ENCODE measurements at places on chromosomes 1 and 21.
A peak's percentile ranks its signal among the peaks of the same experiment; 100 is the strongest.

- H3K36me3 ChIP-seq = no peaks in the 10 kb centered on the region
- DNase-seq = no peak
- H3K4me1 ChIP-seq = no peaks in the 10 kb centered on the region
- H3K4me3 ChIP-seq = no peak overlapping the region
Measured at GRCh38 chr1:65344171-65344814, 35.0 kb downstream of the DNAJC6 start.

GRCh38 chr1:152497273-152497672 lies 13.3 kb upstream of the LCE5A start:
- H3K27ac ChIP-seq = no peak overlapping the region
- no peaks in the 10 kb centered on the region for H3K4me1 ChIP-seq
- no peaks in the 10 kb centered on the region for H3K36me3 ChIP-seq
- no peaks in the 10 kb centered on the region for H3K27me3 ChIP-seq

DNA sequence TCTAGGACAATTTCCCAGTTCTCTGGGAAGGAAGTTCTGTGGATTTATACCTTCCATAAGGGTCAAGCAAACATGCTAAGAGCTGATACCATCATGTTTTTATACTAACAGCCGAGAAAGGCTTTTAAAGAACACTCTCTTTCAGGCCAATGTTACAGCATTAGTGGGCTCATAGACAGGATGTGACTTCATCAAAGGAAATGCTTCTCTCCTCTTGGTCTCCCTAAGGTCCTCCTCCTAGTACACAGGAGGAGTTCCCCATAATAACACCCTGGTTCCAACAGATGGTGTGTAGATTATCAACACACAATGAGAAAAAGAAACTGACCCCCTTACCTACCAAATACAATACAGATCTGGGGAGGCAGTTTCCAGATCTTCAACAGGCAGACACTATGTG lies 26.7 kb upstream of the GLIS1 start:
- no peaks in the 10 kb centered on the region for H3K27me3 ChIP-seq
- no peaks in the 10 kb centered on the region for H3K4me1 ChIP-seq
- no peaks in the 10 kb centered on the region for H3K36me3 ChIP-seq
- no peak overlapping the region for H3K27ac ChIP-seq

DNA sequence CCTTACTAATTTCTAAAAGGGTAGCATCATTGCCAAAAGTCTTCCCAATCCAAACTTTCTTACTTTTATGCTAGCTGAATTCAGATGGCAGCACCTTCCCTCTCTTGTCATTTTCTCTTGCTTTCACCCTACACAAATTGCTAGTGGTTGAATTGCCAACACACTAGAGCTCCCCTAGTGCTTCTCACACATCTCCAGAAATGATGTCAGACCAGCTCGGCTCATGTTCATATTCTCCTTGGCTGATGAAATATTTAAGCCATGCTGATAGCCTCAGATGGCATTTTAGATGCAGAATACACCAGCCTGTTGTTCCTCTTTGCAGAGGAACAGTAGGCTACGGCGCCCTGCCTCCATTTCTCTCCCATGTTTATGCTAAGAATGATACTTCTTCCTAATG lies 256.9 kb downstream of the PTBP2 start:
- H3K4me1 ChIP-seq = no peaks in the 10 kb centered on the region
- H3K36me3 ChIP-seq = no peaks in the 10 kb centered on the region
- DNase-seq = no peak
- no peak overlapping the region for H3K27ac ChIP-seq
- H3K4me3 ChIP-seq = no peak overlapping the region

GRCh38 chr1:75797273-75797588 lies 549 bp downstream of the MSH4 start:
- H3K27ac ChIP-seq = no peak overlapping the region
- H3K27me3 ChIP-seq = no peaks in the 10 kb centered on the region

DNA sequence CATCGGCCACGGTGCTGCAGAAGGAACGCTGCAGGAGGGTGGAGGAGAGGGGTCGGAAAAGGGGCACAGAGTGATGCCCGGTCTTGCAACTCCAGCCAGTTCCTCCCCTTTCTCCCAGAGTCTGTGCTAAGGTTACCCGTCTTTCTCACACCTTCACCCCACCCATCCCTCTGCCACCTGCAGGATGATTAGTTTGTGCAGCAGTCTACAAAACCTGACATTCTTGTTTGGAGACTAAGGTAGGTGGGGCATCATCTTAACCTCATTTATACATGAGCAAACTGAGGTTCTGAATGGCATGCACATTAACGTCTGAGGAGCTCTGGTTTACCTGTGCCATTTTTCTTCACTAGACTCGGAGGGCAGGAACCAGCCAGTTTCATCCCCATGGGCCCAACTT lies 232.3 kb downstream of the GRIK3 start:
- no peaks in the 10 kb centered on the region for H3K36me3 ChIP-seq
- no peak overlapping the region for H3K4me3 ChIP-seq
- H3K27ac ChIP-seq = no peak overlapping the region

GRCh38 chr1:156577550-156577949 lies 2.0 kb upstream of the TTC24 start:
- H3K36me3 ChIP-seq = no peaks in the 10 kb centered on the region
- H3K4me1 ChIP-seq = no peaks in the 10 kb centered on the region
- DNase-seq = no peak
- no peak overlapping the region for H3K4me3 ChIP-seq
- H3K27ac ChIP-seq = peak overlapping the region; percentile 47

DNA sequence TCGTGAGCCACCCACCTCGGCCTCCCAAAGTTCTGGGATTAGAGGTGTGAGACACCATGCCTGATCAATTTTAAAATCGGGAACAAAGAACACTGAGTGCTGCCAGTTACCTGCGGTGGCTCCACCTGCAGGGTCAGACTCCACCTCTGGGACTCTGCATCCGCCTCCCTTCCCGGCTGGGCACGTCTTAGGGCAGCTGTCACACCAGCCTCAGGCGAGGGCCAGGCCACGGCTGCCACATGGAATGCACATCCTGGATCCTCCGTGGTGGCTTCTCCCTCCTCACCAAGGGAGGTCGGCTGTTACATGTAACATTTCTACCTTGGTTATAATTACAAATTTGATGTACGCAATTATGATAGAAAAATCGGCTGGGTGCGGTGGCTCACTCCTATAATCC lies 5.9 kb upstream of the MXRA8 start:
- no peaks in the 10 kb centered on the region for H3K36me3 ChIP-seq
- peak; percentile 20 for DNase-seq
- peaks cover 4% of the 10 kb centered on the region for H3K27me3 ChIP-seq
- H3K27ac ChIP-seq = no peak overlapping the region
- no peaks in the 10 kb centered on the region for H3K4me1 ChIP-seq

- no peaks in the 10 kb centered on the region for H3K27me3 ChIP-seq
- H3K4me1 ChIP-seq = no peaks in the 10 kb centered on the region
- no peak overlapping the region for H3K4me3 ChIP-seq
- no peak overlapping the region for H3K27ac ChIP-seq
- DNase-seq = no peak
Measured at GRCh38 chr1:41708332-41708731, 210.4 kb downstream of the HIVEP3 start.

DNA sequence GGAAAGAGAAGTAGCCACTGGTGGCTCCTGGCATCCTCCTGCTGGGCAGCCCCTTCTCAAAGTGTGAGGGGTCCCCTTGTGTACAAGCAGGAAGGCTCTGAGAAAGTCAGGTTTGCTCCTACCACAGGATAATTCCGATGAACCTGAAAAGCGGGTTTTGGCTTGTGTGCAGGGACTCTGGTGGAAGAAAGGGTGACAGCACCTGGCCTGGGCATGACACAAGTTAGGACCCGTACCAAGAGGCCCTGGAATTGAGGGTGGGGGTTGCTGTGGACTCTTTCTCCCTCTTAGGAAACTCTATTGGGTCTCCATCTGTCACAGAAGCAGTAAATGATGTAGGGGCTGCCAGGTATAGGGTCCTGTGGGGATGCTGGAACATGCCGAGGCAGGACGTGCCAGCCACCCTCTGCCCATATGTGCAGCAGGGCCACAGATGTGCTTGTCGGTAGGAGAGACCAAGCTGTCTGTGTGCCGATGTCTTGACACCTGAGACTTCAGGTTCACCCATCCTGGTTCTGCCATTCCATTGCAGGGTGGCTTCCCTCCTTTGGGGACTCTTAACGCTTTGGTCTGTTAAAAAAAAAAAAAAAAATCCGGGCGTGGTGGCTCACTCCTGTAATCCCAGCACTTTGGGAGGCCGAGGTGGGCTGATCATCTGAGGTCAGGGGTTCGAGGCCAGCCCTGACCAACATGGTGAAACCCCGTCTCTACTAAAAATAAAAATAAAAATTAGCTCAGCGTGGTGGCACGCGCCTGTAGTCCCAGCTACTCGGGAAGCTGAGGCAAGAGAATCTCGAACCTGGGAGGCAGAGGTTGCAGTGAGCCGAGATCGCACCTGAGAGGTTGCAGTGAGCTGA lies 9.8 kb downstream of the C1orf35 start:
- H3K27me3 ChIP-seq = no peaks in the 10 kb centered on the region
- H3K27ac ChIP-seq = no peak overlapping the region
- H3K36me3 ChIP-seq = peaks cover 4% of the 10 kb centered on the region

- H3K4me3 ChIP-seq = no peak overlapping the region
- DNase-seq = no peak
- H3K27me3 ChIP-seq = no peaks in the 10 kb centered on the region
- H3K36me3 ChIP-seq = peaks cover 17% of the 10 kb centered on the region
Measured at GRCh38 chr21:33546086-33546485, 3.2 kb downstream of the SON start.

- no peaks in the 10 kb centered on the region for H3K4me1 ChIP-seq
- no peaks in the 10 kb centered on the region for H3K36me3 ChIP-seq
- no peak overlapping the region for H3K4me3 ChIP-seq
- DNase-seq = peak; percentile 49
Measured at GRCh38 chr1:34924759-34925555, 4.5 kb downstream of the DLGAP3 start.

DNA sequence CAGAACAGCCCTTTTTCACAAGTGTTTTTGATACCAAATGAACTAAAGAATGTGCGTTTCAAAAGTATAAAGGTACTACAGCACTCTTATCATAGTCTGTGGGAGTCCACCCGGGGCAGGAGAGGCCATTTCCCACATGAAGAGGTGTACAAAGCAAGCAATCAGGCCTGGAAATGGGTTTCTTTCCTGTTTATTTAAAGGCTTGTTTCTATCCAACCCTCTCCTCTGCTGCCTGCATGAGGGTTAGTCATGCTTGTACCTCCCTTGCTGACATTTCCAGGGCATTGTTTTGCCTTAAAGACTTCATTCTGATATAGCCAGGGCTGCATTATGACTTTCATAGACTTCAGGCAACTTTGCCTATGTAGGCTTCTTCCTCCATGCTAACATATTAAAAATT lies 11.6 kb downstream of the SELP start:
- no peaks in the 10 kb centered on the region for H3K4me1 ChIP-seq
- H3K36me3 ChIP-seq = no peaks in the 10 kb centered on the region
- no peaks in the 10 kb centered on the region for H3K27me3 ChIP-seq
- no peak overlapping the region for H3K4me3 ChIP-seq
- no peak for DNase-seq

- H3K27ac ChIP-seq = no peak overlapping the region
- H3K36me3 ChIP-seq = no peaks in the 10 kb centered on the region
- H3K4me1 ChIP-seq = no peaks in the 10 kb centered on the region
- no peak overlapping the region for H3K4me3 ChIP-seq
Measured at GRCh38 chr1:56153276-56153675, 426.1 kb downstream of the PLPP3 start.

DNA sequence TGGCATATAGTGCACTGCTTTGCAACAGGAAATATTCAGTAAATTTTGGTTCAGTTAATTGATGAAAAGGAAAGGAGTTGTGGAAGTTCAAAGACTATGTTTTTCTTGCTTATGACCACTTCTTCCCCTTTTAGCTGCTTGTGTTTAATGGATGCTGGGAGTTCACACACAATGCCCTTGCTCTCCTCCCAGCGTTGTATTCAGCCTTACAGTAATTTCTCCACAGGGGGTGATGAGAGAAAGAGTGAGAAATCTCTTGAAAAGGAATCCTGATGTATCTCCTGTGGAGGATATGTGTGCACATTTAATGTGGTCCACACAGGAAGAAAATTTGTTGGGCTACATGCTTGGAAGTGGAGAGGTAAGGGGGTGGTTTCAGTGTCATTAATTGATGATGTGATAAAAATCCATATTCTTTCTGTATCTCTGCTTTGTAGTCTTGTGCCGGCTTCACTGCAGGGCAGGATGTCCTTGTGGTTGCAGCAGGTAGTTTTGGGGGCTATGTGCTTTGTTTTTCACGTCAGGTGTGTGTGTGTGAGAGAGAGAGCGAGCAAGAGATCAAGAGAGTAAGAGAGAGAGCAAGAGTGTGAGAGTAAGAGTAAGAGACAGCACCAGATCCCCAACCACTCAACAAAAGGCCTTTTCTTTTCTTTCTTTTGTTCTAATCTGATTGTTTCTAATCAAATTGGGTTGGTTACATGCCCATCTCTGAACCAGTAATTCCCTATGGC lies 204.4 kb downstream of the RWDD3 start:
- no peaks in the 10 kb centered on the region for H3K27me3 ChIP-seq
- H3K4me3 ChIP-seq = no peak overlapping the region
- no peaks in the 10 kb centered on the region for H3K4me1 ChIP-seq
- no peak overlapping the region for H3K27ac ChIP-seq

DNA sequence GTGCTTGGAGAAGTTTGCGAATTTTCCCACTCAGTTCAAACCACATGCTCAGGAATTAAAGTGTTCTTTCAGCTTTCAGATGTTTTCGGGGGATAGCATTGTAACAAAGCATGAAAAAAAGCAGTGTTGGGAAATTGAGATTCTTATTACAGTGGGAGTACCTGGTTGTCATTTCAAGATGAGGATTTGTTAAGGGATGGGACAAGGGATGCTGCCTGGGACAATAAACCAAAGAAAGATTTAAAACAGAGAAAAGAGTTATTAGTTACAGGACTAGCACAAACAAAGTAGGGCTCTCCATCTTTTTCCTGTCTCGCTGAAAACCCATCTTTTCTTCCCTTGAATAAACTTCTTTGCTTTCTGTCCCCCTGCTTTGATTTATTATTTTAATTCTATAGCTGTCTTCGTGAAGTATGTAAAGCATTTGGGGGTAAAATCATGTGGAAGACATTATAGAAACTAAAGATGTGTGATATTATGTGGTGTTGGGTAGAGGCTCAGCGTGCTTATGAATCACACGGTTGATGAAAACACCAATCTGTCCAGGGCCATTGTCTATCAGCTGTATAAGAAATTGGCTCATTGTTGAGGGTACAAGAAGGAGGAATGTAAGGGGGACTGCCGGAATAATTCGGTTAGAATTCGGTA lies 277.6 kb downstream of the KIF26B start:
- no peaks in the 10 kb centered on the region for H3K4me1 ChIP-seq
- H3K36me3 ChIP-seq = no peaks in the 10 kb centered on the region
- H3K27ac ChIP-seq = no peak overlapping the region
- no peaks in the 10 kb centered on the region for H3K27me3 ChIP-seq
- H3K4me3 ChIP-seq = no peak overlapping the region

- no peak overlapping the region for H3K27ac ChIP-seq
- no peak overlapping the region for H3K4me3 ChIP-seq
- no peaks in the 10 kb centered on the region for H3K4me1 ChIP-seq
Measured at GRCh38 chr1:163414778-163415177, 93.0 kb downstream of the NUF2 start.

Data from colonic mucosa (tissue), 4 donors.